ENCODE measurements at places on chromosomes 3 and 15. TPM values are rescaled to one million over a fixed set of nuclear protein-coding genes. Genes with fewer than 3 reads are reported as not detected.

The CCDC39 gene
- 0.58 TPM for total RNA-seq

The CD86 gene
- 15.4 TPM for total RNA-seq

The TMCO5A gene
- not detected for total RNA-seq

The LMAN1L gene
- total RNA-seq: not detected

DNA sequence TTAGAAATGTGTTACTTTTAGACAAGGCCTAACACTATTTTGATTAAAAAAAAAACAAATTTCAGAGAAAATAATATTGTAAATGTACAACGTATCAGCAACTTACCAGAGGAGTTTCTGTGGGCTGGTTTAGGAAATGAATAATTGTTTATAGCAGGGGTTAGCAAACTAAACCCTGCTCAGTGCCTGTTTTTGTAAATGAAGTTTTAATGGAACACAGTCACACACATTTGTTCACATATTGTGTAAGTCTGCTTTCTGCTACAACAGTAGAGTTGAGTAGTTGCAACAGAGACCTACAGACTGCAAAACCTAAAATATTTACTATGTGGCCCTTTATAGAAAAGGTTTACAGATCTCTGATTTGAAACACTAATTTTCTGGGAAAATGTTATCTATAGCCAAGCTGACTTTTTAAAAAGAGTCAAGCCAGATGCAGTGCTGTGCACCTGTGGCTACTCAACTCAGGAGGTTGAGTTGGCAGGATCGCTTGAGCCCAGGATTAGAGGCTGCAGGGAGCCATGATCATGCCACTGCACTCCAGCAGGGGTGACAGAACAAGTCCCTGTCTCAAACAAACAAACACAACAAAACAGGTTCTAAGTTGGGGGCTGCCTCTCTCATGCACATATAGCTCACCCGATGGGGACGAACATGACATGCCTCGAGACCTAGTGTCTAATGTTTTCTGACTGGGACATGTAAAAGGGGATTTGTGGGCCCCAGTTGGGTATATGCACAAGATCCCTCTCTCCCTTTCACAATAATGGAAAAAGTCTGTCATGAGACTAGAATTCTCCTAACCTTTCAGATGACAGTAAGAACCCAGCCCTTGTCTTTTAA lies 182.5 kb downstream of the TNIK start:
- DNase-seq: no peak

The PIF1 gene
- 0.76 TPM for total RNA-seq

DNA sequence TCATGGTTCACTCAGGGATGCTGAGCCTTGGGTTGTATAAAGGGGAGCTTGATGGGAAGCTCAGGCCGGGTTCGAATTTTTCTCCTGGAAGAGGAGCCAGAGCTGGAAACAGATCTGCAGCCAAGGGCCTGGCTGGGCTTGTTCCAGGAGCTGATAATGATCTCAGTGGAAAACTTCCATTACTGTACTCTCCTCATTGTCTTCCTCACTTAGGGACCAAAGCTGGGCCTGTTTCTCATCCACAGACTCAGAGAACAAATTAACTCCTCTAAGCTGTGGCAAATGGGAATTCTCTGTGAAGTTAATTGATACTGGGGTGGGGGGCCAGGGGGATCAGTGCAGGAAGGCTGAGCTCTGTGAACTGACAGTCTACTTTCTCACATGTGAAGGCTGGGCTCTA lies 92.0 kb downstream of the PRICKLE2 start:
- no peak for DNase-seq

DNA sequence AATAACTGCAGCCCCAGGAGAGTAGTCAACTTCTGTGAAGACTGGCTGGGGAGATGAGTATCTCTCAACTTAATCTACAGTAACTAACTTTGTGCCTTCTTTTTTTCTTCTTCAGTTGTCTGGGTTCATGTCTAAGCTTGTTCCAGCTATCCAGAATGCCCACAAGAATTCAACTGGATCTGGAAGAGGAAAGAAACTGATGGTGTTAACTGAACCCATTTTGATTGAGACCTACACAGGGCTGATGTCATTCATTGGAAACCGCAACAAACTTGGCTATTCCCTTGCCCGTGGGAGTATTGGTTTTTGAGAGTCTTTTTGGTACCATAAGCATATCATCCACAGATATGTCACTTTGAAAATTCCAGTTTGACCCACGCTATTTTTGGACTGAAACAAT lies 148.7 kb downstream of the TPRG1 start:
- no peak for DNase-seq

DNA sequence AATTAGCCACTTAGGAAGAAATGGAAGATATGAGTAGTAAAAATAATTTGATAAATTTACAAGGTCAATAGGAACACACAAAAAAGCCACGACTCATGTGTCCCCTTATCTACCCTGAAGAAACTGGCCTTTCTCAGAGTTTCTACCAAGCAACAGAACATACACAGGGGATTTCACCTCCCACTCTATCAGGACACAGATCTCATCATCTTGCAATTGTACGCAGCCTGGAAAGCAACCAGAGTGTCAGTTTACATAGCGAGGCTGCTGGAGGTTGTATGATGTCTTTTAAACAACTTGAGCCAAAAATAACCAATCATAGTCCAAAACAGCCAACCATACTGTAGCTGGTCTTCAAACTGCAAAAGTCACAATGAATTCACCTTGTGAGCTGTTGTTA lies 19.7 kb upstream of the LMOD3 start:
- DNase-seq: no peak

GRCh38 chr3:161066930-161067329 lies 38.2 kb downstream of the B3GALNT1 start:
- DNase-seq: no peak

- DNase-seq: no peak
Observed at GRCh38 chr3:150898046-150898754, 7.0 kb downstream of the MINDY4B start.

The CLK3 gene
- 81.7 TPM for total RNA-seq

- no peak for DNase-seq
Observed at GRCh38 chr3:134623615-134624245, 27.1 kb downstream of the KY start.

GRCh38 chr15:101723171-101723873 lies 951 bp downstream of the TARS3 start:
- DNase-seq: no peak

DNA sequence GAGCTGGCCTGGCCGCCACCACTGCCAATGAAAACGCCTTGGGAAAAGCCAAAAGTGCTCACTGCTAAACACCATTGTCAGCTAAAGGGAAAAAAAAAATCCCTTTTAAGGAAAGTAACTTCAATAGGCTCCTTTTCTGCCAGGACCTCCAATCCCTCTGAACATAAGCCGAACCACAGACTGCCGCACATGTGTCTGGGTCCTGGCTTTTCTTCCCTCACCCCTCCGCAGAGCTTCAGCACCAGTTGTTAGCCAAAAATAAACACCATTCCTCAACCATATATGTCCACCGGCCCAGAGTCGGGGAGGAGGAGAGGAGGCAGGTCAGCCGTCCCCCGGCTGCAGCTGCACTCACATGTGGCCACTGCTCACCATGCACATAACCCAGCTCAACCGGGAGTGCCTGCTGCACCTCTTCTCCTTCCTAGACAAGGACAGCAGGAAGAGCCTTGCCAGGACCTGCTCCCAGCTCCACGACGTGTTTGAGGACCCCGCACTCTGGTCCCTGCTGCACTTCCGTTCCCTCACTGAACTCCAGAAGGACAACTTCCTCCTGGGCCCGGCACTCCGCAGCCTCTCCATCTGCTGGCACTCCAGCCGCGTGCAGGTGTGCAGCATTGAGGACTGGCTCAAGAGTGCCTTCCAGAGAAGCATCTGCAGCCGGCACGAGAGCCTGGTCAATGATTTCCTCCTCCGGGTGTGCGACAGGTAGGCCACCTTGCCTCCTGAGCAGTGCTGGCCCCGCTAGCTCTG lies at the start of gene FBXL22:
FBXL22 (plus strand) TSS at position 350 of the 753 bp plus-strand sequence; CDS start at position 356, 6 bp downstream.
- DNase-seq: no peak

The GPR62 gene
- 0.13 TPM for total RNA-seq

The RBMS3 gene
- total RNA-seq: 161 TPM

DNA sequence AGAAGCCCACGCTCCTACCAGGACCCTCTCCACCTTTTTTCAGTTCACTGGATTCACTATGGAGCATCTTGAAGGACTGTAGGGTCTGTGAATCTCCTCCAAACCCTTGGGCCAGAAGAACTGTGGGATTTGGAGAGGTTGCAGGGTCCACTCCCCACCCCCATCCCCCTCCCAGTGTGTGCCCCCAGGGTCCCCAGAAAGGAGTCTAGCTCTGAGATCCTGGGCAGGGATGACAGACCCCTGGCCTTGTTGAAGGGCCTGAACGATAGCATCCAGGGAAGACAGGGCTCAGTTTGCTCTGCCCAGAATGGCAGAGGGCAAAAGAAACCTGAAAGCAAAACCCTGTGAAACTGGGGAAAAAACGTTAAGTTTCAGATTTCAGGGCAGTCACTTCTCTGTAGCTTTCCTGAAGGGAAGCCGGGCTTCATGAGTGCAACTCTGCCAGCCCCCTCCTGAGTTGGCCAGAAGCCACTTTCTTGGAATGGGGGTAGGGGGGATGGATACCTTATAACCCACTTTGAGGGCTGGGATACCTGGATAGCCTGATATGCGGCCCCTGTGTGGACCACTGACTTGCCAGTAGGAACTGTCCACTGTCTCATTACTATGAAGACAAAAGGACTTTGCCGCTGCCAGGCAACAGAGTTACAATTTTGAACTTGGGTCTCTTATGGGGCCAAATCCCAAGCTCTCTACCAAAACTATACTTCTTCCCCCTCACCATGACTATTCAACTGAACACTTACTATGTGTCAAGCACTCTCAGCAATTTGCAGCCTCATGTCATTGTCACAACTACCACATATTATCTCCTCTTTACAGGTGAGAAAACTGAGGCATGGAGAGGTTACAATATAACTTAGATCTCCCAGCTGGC lies 1.6 kb upstream of the CISH start:
- no peak for DNase-seq

DNA sequence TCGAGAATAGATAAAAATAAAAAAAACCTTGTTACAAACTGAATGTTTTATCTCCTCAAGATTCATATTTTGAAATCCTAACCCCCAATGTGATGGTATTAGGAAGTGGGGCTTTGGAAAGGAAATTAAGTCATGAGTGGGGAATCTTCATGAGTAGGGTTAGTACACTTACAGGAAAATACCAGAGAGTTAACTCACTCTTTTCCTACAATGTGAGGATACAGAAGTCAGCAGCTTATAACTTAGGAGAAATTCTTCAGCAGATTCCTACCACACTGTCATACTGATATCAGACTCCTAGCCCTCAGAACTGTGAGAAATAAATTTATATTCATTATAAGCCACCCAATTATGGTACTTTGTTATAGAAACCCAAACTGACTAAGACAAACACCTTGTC lies 453.1 kb downstream of the GBE1 start:
- no peak for DNase-seq

GRCh38 chr15:74389241-74390048 lies 22.0 kb upstream of the CYP11A1 start:
- DNase-seq: no peak
